NCI-H2029 (cell line): ENCODE measurements at places on chromosomes 6 and 20.

DNA sequence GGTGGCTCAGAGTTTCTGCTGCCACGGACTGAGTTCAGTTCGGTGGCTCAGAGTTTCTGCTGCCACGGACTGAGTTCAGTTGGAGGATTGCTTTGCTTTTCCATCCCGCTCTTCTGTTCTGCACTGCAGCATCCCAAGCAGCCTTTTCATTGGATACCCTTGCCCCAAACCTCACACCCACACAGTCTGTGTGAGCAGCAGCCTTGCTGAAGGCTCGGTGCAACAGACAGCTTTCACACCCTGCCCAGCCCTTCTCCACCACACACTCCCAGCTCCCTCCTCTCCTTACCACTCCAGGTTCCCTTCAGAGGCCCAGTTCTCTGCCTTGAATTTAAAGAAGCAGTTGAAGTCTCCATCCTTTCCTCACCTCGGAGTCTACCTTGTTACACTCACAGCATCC, 52.5 kb upstream of the CHD6 start:
- DNase-seq = no peak

- no peak for DNase-seq
Measured at GRCh38 chr6:119960036-119960435, 610.5 kb upstream of the MAN1A1 start.

GRCh38 chr6:38117281-38117680, 297.8 kb downstream of the ZFAND3 start:
- DNase-seq = no peak

DNA sequence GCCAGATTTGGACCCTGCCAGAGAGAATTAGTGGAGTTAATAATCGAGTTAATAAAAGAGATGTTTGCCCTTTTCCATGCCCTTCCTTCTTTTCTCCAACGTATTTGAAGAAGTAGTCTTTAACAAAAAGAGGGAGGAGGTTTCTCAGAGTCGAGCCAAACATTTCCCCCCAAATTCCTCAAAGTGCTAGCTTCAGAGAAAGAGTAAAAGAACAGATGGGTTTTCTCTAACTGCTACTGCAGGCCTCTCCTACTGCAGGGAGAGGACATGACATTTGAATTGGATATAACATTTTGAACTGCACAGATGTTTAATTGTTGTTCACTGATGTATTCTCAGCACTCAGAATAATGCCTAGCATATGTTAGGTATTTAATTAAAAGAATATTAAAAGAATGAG, 25.5 kb downstream of the RWDD2A start:
- DNase-seq = no peak

GRCh38 chr6:89372506-89372901, 20.0 kb upstream of the UBE2J1 start:
- DNase-seq = peak; percentile 51

DNA sequence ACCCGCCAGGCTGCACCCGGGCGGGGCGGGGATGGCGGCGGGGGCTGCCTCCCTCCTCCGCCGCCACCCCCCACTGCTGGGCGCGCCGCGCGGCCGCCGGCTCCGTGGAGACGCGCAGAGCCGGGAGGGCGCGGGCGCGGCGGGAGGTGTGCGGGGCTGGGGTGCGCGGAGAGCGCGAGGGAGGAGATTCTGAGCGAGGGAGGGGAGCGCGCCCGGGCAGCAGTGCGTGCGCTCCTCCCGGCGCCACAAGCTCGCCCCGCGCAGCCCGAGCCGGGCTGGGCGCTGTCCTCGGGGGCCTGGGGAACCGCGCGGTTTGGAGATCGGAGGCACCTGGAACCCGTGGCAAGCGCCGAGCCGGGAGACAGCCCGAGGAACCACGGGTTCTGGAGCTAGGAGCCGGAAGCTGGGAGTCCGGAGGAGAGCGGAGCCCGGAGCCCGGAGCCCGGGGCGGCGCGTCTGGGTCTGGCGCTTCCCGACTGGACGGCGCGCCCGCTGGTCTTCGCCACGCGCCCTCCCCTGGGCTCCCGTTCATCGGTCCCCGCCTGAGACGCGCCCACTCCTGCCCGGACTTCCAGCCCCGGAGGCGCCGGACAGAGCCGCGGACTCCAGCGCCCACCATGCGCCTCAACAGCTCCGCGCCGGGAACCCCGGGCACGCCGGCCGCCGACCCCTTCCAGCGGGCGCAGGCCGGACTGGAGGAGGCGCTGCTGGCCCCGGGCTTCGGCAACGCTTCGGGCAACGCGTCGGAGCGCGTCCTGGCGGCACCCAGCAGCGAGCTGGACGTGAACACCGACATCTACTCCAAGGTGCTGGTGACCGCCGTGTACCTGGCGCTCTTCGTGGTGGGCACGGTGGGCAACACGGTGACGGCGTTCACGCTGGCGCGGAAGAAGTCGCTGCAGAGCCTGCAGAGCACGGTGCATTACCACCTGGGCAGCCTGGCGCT, at the start of gene NTSR1:
NTSR1 (plus strand) TSS at position 246 of the 946 bp plus-strand sequence; CDS start at position 618, 372 bp downstream.
- DNase-seq = no peak

DNA sequence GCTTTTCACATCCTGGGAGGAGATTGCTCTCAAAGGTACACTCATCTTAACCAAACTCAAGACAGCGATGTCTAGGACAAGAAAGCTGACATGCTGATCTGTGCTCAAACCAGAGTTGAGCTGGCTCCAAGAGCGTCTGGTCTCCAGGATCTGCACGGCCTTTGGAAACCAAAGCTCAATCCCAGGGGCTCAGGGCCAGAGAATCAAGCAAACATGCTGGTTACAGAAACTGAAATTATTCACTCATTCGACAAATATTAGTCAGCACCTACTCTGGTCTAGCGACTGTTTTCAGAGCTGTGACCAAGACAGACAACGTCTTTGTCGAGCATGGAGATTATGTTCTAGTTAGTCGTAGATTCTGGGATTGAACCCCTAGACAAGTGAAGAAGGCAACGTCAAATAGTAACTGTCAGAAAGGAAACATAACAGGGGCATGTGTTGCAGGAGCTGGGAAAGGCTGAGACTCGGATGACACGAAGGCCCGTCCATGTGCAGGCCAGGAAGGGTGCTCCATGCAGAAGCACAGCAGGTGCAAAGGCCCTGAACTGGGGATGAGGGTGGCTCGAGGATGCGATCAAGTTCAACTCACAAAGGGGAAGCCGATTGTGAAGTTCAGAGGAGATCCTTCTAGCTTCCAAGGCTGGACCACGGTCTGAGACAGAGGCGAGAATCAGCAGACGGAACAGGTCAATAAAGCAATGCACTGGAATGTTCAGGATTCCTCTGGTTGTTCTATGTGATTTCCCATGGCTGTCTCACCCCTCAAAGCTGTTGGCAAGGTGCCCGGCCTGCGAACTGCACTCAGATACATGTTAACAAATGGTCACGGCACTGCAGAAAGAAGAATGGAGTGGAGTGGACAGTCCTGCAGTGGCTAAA, 12.5 kb upstream of the PCK1 start:
- no peak for DNase-seq

DNA sequence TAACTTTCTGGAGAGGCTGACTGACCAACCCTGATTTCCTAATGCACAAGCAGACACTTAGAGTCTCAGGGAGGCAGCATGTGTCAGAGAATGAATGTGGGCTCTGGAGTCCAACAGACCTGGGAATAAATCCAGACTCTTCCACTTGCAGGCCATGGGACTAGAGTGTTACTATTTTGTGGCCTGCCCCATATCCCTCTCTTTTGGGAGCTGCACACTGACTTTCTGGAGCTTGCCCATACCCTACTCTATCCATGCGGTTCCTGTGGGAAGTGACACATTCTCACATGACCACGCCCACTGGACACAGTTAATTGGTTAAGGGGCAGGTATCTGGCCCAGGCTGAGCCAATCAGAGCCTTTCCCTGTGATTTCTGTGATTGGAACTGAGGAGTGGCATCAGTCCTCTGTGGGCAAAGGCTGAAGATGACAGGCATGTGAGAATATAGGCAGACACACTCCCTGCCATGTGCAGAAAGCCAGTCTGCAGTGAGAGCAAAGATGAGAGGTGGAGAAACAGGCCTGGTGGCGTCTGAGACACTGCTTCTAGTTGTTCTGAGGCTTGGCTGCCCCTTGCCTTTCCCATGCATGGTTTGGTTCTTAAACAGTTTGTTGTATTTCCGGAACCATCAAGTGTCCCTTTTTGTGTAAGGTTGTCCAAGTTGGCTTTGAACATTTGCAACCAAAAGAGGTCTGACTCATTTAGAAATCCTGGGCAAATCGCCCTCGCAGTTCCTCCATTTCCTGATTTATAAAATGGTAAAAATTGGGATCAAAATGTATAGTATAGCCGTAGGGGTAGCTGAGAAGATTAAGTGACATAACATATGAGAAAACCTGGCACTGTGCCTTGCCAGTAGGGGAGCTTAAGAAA, 125.6 kb downstream of the CDC5L start:
- no peak for DNase-seq

DNA sequence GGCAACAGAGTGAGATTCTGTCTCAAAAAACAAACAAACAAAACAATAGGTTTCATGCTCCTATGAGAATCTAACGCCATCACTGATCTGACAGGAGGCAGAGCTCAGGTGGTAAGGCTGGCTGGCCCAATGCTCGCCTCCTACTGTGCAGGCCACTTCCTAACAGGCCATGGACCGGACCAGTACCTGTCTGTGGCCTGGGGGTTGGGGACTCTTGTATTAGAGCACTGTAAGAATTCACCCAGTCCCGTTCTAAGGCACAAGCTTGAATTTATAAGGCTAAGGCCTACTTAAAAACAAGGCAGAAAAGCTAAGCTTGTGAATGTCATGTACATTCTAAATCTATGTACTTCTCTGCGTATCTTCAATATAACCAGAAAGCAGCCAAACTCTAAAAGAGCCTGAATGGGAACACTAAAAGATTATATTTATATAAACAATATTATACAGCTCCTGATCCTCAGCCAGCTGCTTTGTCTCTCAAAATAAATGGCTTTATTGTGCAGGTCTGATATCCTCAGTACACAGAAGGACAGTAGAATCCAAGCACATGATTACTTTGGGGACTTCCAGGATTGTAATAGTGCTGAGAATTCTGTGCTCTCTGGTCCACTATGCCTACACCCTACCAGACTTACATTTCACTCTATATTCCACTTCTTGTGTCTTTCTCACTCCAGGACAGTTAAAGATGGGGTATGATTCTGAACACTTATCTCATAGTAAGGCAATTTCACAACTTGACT, 64.5 kb upstream of the DST start:
- DNase-seq = no peak

GRCh38 chr20:35616465-35617396, 1.1 kb downstream of the SPAG4 start:
- peak; percentile 75 for DNase-seq

DNA sequence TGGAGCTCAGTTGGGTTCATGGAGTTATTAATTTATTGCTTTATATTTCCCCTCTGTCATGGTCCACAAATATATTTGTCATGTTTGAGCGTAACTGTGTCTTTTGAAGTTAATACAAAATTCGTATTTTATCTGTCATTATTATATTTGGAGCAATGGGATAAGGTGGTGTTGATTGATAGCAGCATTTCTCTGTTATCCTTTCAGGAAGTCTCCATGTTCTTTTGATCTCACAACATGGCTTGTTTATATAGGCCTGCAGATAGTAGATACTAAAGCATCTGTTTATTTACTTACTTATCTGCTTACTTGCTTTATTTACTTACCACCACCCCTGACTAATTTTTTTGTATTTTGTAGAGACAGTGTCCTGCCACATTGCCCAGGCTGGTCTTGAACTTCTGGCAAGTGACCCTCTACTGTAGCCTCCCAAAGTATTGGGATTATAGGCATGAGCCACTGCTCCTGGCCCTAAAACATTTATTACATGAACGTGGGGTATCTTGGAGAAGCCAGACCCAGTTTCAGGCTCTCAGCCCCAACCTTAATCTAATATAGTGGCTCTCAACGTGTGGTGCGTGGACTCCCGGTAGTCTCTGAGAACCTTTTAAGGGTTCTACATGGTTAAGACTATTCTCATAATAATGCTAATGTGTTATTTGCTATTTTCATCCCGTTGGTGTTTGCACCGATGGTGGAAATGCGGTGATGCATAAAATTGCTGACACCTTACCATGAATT, 104.2 kb downstream of the NCOA3 start:
- peak; percentile 63 for DNase-seq

DNA sequence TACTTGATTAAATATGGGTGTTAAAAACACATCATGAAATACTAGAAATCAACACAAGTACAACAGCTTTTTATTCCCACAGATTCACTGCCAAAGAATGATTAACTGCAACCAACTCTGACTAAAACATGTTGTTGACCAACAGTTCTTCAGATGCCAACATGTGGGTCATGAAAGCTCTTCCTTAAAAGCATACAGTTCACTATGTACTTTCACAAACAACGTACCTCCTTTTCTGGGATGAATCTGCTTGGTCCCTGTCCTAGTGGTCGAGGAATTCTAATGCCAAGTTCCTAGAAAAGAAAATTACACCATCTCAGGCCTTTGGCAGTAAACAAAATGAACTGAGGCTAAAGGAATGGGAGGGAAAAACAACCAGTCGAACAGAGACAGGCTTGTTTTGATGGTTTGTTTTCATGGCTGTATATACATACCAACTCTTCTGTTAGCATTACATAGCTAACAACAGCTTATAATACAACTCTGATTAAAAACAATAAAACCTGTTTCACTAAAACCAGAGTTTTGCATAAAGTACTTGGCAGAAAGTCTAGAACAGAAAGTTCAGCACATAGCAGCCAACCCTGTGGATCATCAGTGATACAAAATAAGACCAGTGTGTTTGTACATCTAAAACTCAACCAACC, 92.5 kb downstream of the SESN1 start:
- DNase-seq = no peak

- DNase-seq = no peak
Measured at GRCh38 chr6:4185419-4185818, 50.0 kb upstream of the ECI2 start.

DNA sequence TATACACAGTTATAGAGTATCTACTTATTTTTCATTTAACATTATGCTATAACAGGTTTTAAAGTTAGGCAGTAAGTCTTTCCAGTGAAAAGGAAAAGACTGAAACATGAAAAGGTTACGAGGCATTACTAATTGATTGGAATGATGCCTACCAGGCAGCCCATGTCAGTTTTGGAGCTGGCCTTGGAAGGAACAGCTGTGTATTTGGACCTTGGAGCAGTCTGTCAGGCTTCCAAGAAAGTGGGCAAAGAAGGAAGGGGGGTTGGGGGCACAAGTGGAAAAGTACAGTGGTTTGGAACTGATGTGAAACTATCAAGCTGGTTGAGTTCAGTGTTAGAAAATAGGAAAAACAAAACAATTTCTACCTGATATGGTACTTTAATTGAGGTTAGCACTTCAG, 41.7 kb downstream of the SLC16A10 start:
- no peak for DNase-seq

- DNase-seq = peak; percentile 55
Measured at GRCh38 chr20:39112178-39112743, 150.1 kb downstream of the DHX35 start.

DNA sequence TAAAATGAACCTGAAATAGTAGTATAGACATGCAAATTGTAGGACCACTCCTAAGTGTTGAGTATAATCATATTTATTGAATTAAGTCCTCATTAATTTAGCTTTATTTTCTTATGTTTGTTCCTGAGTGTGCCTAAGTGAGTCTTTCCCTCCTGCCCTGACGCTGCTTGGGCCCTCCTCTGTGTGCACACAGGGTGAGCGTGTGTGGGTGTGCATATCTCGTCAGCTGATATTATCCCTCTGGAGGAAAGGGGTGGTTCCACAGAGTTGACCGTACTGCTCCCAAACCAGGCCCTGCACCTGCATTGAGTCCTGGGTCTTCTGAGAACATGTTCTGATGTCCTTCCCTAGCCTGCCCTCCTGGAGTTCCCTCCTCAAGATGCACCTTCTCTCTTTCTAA, 28.0 kb downstream of the TULP4 start:
- DNase-seq = no peak

- DNase-seq = peak; percentile 80
Measured at GRCh38 chr6:15244620-15245360, 1.1 kb upstream of the JARID2 start.
